ENCODE measurements at places on chromosomes 13 and 19. TPM values are rescaled to one million over a fixed set of nuclear protein-coding genes. Genes with fewer than 3 reads are reported as not detected.

Gene ZNF536
- not detected for total RNA-seq

Gene ZNF30
- 5.7 TPM for total RNA-seq

Gene PRR22
- 2.6 TPM for total RNA-seq

Gene UPF3A
- total RNA-seq: 37.0 TPM

Gene ARRDC5
- not detected for total RNA-seq

Gene ZNF284
- 0.26 TPM for total RNA-seq

All from A549 treated with dexamethasone at 1 μM for 4 hours (cell line).